Activated T-cell treated with anti-CD3 and anti-CD28 coated beads, Interleukin-2, amount 50 U/mL, for 48 hours (primary cell): ENCODE measurements at places on chromosomes 13 and 19.
A peak's percentile ranks its signal among the peaks of the same experiment; 100 is the strongest.

DNA sequence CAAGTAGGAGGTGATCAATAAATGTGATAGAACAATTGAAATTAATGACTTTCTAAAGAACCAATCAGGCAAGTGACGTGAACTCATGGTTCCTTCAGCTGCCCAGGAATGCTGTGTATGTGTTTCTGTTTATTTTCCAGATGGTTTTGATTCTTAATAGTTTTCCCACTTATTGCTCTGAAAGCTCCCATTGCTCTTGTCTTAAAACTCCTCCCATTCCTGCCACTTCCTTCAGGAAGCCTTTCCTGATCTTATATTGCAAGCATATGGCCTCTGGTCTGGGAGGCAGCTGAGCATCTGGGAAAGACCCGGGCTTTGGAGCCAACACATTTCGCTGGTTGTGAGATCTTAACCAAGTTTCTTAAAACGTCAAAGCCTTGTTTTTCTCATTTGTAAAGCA lies 17.1 kb upstream of the LATS2 start:
- DNase-seq = no peak

- DNase-seq = no peak
These were observed 19.2 kb downstream of the AKAP8L start for GRCh38 chr19:15399635-15400034.

- peak; percentile 65 for DNase-seq
These were observed 64.6 kb downstream of the PDS5B start for GRCh38 chr13:32650705-32651311.

DNA sequence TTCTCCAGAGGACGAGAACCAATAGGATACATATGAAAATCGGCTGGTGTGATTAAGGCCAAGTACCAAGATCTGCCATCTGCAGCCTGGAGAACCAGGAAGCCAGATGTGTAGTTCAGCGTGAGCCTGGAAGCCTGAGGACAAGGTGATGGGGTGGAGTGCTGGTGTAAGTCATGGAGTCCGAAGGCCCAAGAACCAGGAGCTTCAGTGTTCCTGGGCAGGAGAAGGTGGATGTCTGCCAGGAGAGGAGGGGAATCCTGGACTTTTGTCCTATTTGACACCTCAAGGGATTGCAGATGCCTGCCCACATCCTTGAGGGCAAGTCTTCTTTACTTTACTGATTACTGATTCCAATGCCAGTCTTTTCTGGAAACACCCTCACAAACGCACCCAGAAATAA lies 71.5 kb downstream of the SPATA13 start:
- no peak for DNase-seq

GRCh38 chr19:10422046-10422461 lies 1.7 kb downstream of the PDE4A start:
- no peak for DNase-seq

DNA sequence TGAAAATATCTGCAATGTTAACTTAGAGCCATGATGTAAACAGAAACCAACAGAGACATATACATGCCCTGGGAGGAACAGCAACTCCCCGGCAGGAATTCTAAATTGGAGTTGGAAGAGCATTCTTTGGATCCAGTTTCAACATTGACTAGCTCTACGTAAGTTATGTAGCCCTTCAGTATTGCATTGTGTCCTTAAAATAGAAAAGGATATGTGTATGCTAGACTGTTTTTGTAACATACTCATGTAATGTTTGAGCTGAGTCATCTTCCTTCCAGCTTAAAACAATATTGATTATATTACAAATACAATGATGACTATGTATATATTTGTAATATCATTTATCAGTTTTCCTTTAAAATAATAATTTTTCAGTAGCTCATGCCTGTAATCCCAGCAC lies 1422.2 kb upstream of the PCDH20 start:
- no peak for DNase-seq

- no peak for DNase-seq
These were observed 31.6 kb upstream of the METTL21C start for GRCh38 chr13:102726430-102726829.

- no peak for DNase-seq
These were observed 30.2 kb upstream of the ZNF331 start for GRCh38 chr19:53507523-53508442.
